AG09319 (cell line): ENCODE measurements at places on chromosomes 5 and 9.

- DNase-seq, result no peak
Observed at GRCh38 chr5:149239917-149240316, 31.7 kb upstream of the AFAP1L1 start.

GRCh38 chr5:3393122-3393919 lies 202.3 kb upstream of the IRX1 start:
- DNase-seq, result no peak

GRCh38 chr9:118463419-118463818 lies 759.2 kb downstream of the TLR4 start:
- DNase-seq, result no peak

DNA sequence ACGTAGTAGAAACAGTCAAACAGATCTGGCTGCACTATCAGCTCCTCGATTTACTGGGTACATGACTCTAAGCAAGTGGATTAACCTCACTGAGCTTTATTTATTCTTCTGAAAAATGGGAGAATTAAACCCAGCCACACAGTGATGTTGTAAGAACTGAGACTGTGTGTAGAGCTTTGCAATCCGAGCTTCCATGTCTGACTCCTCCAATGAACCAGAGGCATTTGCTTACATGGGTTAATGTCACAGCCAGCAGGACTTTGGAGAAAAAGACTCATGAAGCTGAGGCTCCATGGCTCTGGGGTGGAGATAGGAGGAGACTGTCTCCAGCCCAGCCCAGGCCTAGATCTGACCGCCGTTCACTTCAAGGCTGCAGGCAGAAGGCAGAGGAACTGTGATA lies 201.3 kb downstream of the CDK5RAP2 start:
- no peak for DNase-seq

DNA sequence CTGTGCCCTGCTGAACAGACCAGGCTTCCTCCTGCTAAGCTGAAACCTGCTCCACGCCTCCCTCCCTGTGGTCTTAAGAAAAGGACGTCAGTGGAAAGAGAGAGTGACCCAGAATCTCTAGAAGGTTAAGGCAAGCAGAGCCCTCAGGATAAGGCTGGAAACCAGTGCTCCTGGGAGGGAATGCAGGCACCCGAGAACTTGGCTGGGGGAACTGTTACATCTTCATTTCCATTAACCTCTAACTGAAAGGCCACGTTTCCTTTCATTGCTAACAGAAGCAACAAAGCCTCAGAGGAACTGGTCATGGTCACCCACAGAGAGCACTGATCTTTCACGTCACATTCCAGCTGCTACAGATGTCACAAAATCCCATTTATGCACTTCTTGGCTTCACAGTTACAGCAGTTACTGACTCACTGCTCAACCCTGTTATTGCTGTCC lies 26.1 kb upstream of the AKNA start:
- DNase-seq, result no peak

GRCh38 chr5:88672644-88673252 lies 210.2 kb downstream of the MEF2C start:
- DNase-seq, result no peak

GRCh38 chr5:80822640-80823039 lies 137.5 kb upstream of the RASGRF2 start:
- no peak for DNase-seq

- DNase-seq, result no peak
Observed at GRCh38 chr5:39624268-39624886, 199.6 kb upstream of the DAB2 start.

- DNase-seq, result no peak
Observed at GRCh38 chr9:3359048-3359692, 166.6 kb downstream of the RFX3 start.

DNA sequence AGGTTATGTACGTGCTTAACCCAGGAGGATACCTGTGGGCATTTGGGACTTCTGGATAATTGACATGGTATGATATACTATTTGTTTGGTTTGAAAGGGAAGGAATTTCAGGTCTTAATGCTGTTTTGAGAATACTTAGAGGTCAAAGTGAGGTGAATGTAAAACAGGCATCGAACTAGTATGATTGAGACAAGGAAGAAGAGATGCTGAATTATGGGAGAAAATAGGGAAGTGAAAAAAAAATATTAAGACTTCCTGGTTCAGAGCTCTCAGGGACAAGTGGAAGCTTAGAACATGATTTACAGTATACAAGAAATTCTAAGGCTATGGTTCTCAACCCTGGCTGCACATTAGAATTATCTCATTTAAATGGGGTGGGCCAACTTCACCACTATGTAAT lies 115.3 kb downstream of the CD180 start:
- no peak for DNase-seq

DNA sequence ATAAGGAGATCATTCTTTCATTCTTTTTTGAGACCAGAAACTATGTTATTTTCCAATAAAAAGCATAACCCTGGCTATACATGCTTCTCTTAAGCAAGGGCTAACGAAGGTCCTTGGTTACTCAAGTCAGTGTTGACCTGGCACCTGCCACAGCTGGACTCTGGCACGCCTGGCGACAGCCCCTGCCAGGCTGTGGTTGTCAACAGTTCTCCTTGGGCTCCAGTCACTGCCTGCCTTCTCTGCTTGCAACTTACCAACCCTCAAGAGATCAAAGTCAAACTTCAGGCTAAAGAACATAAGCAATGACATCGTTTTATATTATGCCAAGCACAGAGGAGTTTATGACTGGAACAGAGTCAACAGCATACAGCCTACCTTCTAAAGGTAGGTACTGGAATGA lies 61.4 kb upstream of the TBC1D9B start:
- no peak for DNase-seq

- DNase-seq, result no peak
Observed at GRCh38 chr5:115992848-115993350, 30.6 kb downstream of the LVRN start.

GRCh38 chr9:95167998-95168397 lies 149.5 kb downstream of the FANCC start:
- peak; percentile 71 for DNase-seq

GRCh38 chr9:85425153-85425611 lies 316.6 kb downstream of the AGTPBP1 start:
- DNase-seq, result peak; percentile 5

DNA sequence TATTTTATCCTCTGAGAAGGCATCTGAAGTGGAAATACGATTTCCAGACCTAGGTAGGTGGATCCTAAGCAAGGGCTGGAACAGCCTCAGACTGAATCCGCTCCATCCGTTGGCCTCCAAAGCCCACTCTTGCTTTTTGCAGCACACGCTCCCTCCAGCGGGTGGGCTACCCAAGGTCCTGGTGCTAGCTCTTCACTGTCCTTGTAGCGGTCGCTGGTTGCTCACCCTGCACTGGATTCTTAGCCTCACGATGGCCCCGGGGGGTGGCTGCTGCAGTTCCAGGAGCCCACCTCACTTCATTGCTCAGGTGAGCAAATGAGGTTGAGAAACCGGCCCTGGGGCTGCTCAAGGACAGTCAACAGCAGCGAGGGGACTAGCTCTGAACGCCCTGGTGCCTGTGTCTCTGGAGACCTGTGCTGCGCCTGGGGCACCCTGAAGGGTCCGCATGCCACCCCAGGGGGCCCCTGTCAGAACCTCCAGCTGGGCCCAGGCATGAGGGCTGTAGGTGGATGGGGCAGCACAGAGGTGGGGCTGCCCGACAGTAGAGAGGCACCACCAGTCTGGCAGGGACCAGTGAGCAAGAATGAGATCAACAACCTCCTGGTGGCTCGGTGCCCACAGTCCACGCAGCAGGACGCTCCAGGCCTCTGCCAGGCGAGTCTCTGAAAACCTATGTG lies 4.3 kb downstream of the MGAT4B start:
- DNase-seq, result no peak

- DNase-seq, result peak; percentile 23
Observed at GRCh38 chr9:13427587-13427986, 148.1 kb upstream of the MPDZ start.

DNA sequence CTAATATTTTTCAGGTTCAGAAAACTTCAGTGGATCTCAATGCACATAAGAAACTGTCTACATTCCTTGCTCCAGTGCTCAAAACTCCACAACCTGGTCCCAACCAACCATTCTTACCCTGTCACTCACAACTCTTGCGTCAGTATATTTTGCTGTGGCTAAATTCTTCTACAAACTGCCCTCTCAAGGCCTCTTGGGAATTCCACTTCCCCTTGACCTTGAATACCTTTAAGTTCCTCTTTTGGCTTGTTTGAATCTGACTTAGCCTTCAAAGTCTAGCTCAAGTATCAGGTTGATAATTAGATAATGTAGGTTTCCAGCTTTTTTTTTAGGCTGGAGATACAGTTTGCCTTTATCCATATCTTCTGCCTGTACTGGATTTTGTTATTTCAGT lies 128.3 kb downstream of the SLF1 start:
- DNase-seq, result no peak

- DNase-seq, result no peak
Observed at GRCh38 chr9:96875461-96876142, 21.3 kb upstream of the ZNF782 start.

DNA sequence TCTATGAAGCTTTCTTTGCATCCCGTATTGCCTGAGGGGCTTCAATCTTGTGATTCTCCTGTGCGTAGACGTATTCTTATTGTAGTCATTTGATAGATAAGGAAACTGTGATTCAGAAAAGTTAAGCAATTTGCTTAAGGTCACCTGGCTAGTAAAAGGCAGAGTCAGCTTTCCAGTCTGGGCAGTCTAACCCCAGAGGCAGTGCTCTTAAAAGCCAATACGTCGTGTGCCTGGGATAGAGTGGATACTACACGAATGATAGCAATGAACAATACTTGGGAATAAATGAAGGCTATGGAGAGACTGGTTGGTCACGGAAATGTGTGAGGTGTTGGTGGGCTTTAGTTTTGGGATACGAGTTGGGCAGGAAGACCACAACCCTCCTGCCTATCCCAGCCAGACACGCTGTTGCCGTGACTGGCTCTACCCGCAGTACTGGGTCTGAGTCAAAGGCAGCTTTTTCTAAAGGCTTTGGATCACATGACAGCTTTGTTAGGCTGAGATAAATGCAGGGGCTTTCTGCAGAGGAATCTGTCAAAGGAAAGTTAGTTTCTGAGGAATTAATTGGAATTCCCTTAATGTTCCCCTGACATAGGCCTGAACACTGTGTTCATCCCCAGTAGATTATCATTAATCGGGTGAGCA lies 302.6 kb downstream of the KIF4B start:
- DNase-seq, result no peak

GRCh38 chr5:80466669-80467485 lies 21.0 kb upstream of the FAM151B start:
- no peak for DNase-seq

- DNase-seq, result no peak
Observed at GRCh38 chr5:50559955-50560354, 106.5 kb upstream of the PARP8 start.

DNA sequence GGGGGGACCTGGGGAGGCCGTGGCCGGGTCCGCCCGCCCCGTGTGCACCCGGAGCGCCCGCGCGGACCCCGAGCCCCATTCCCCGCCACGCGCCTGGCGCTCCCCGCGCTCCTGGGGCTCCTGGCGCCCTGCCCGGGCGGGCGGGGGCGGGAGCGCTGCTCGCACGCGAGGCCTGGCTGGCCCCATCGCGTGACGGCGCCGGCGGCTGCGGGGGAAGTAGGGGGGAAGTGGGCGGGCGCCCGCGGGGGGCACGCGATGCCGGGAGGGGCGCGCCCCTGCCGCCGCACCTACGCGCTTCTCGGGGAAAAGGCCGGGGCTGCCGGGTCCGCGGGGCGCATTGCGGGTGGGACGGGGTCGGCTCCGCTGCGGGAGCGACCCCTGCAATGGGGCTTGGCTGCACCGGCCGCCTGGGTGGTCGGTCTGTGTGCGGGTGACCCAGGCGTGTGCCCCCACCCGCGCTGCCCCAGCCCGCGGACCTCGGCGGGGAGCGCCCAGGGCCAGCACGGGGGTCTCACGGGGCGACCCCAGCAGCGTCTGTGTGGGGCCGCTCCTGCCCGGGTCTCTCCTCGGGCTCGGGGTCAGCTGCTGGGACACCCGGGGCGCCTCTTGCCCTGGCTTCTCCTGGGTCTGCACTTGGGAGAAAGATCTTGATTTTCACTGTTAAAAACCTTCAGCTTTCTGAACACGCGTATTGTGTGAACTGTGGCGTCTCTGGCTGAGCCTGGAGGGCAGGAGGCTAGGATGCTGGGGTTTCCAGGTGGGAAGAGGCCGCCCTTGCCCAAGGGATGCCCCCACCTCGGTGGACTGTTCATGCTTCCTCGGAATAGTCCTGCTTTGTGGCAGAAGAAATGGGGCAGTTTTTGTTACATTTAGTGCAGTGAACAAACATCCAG lies 52.4 kb downstream of the AHRR start:
- peak; percentile 68 for DNase-seq

DNA sequence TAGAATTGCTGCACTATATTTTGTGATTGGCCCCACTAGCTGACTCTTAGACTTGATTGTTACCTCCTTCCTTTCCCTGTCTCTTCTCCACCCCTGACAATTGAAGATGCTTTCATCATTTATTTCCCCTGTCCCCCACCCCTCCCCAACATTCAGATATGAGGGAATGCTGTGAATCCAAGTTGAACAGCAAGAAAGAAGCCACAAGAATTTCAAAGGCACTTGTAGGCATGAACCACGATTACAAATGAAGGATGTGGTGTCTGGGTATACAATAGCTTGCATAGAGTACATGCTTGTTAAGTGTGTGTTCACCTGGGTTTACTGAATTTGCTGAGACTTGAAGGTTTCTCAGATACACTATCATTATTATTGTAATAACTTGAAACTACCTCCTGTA lies 78.3 kb upstream of the TRIO start:
- no peak for DNase-seq

GRCh38 chr5:177508837-177509236 lies 789 bp downstream of the DOK3 start:
- DNase-seq, result no peak

- no peak for DNase-seq
Observed at GRCh38 chr5:35804201-35804653, 52.5 kb upstream of the IL7R start.

- DNase-seq, result no peak
Observed at GRCh38 chr9:15187589-15187988, 119.4 kb downstream of the TTC39B start.

GRCh38 chr9:133576031-133576874 lies 32.9 kb downstream of the FAM163B start:
- DNase-seq, result no peak

DNA sequence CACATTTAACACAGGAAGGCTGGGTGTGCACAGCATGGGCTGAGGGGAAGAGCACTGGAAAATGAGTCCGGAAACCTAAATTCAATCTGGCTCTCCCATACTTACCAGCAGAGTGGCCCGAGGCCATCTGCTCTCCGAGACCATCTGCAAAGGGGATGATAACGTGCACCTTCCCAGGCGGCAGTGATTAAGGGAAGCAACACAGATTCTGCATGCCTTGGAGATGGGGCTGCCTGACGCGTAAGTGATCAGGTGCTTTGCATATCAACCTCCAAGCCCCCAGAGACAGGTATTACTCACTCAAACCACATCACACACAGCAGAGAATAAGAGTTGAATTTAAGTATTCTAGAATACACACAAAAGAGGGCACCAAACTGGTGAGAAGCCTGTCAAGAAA lies 9.1 kb downstream of the EPB41L4B start:
- no peak for DNase-seq

DNA sequence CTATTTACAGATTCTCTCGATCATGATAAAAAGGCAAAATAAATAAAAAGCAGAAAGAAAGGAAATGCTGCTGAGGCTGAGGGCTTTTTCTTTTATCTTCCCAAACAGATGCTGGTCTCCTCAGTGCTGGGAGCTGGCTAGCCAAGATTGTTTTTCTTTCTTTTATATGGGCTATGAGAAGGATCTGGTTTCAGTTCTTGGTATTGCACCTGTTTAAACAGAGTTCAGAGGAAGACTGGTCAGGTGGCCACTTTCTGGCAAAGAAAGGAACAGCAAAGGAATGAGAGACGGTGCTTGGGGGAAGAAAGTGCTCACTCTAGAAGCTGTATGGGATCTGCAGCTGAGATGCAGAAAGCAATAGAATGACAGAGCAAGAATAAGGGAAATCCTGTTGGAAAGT lies 88.9 kb downstream of the SLF1 start:
- no peak for DNase-seq
